ENCODE measurements at places on chromosomes 4 and X. TPM values are rescaled to one million over a fixed set of nuclear protein-coding genes. Genes with fewer than 3 reads are reported as not detected.
A peak's percentile ranks its signal among the peaks of the same experiment; 100 is the strongest.

DNA sequence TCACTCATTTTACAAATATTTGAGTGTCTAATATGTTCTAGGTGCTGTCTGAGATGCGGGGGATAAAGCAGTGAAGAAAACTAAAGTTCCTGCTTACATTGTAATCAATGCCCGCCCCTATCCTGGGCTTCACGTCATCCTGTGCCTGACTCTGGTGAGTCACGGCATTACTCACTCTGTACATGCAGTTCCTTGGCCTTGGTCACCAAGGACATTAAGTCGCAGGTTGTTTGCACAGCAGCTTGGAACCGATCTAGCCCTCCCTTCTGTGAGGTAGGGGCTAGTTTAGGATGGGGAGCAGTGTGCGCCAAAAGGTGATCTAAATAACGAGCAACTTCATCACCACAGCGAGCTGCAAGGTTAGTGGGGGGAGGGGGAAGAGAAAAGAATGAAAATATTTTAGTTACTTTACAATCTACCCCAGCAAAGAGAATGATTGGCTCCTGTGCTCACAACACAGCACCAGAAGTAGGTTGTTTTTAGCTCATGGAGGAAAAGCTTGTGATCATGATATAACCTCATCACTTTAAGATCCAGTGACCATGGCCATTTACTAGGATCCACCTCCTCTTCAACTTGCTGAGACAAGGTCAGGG lies 48.0 kb upstream of the HDAC8 start:
- peak; percentile 81 for DNase-seq

DNA sequence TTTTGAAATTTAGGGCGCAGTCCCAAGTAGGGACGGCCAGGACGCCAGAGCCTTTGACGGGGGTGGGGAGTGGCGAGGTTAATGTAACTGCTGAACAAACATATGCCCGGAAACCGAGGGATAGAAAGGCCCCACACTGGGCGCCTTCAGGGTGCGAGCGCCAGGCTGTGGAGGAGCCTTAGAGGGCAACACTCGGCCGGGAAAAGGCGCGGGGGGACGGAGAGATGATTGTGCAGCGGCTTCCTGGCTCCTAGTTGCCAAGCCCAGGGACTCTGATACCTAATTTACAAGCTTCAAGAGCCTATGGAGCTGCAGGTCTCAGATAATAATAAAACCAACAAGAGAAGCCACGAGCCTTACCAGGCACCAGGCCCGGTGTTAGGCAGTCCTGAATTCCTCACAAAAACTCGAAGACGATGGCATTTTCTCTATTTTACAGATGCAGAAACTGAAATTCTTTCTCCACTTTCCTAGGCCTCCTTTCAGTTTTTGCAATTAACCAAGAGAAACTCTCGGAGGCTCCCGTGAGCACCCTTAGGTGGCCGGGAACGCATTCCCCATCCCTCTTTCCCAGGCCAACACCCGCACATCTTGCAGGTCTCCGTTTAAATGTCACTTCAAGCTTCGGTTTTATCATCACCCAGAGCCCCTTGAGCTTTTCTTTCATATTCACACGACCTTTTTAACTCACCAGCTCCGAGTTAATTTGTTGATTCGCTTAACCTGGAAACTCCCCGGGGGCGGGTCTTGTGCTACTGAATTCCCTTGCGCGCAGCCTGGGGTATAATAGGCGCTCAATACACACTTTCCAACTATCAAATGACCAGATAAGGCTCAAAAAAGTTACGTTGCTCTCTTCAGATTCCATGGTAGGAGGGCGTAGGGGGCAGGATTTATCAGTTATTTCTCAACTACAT lies 6.4 kb upstream of the GSX2 start:
- no peak for DNase-seq

GRCh38 chr4:147955827-147956558 lies 224.1 kb downstream of the ARHGAP10 start:
- no peak for DNase-seq

- DNase-seq, result no peak
These were observed 28.3 kb downstream of the DOCK11 start for GRCh38 chrX:118523920-118524319.

GRCh38 chr4:153341575-153342090 lies 2.9 kb upstream of the MND1 start:
- DNase-seq, result peak; percentile 92

DNA sequence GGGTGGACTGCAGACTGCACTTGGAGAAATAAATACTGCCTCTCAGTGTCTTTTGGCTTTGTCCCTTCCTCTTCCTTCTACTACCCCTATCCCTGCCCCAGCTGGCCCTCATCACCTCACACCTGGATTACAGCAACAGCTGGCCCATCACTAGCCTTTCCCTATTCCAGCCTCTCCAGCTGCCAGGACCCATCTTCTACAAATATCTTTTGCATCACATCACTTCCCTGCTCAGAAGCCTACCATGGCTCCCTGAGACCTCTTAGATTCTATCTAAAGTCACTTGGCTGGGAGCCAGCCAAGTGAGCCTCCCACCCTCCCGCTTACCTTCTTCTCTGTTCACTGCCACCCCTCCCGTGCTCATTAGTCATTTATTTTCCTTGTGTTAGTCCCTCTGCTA lies 66.8 kb downstream of the TSC22D3 start:
- no peak for DNase-seq

- DNase-seq, result peak; percentile 39
These were observed 695 bp upstream of the PIGA start for GRCh38 chrX:15336023-15336413.

- DNase-seq, result no peak
These were observed 5.6 kb downstream of the HAND2 start for GRCh38 chr4:173524218-173525117.

DNA sequence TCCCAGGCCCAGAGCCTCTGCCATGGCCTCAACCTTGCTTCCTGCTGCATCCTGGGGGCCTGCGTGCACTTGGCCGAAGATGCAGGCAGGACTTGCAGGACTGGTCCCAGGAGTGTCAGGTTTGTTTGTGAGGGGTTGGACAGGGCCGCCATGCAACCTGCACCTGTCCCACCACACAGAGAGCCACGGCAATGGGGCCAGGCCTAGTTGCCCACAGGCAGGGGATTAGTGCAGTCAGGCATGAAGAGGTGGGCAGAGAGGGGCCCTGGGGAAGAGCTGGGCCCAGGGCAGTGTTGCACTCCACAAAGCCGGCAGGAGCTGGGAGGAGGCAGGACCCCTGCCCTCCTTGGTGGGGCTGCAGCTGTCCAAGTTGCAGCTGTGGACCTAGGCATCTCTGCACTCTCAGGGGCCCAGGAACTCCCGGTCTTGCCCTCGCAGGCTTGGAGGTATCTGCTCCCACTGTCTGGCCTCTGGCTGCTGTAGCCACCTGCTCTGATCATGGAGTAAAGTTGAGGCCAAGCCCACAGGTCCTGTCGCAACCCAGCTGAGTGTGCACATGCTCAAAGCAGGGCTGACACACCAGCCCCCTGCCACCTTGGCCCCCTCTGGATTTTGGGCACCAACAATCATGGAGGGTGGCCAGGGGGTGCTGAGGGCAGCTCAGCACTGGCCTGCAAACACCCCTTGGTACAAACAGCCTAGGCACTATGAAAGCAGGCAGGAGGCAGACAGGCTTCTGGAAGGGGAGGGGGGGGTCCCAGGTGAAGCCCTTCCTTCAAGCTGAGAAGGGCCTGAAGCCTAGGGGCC lies 190.4 kb upstream of the PCDH10 start:
- DNase-seq, result no peak

- DNase-seq, result no peak
These were observed 168.8 kb upstream of the HS3ST1 start for GRCh38 chr4:11597506-11597905.

DNA sequence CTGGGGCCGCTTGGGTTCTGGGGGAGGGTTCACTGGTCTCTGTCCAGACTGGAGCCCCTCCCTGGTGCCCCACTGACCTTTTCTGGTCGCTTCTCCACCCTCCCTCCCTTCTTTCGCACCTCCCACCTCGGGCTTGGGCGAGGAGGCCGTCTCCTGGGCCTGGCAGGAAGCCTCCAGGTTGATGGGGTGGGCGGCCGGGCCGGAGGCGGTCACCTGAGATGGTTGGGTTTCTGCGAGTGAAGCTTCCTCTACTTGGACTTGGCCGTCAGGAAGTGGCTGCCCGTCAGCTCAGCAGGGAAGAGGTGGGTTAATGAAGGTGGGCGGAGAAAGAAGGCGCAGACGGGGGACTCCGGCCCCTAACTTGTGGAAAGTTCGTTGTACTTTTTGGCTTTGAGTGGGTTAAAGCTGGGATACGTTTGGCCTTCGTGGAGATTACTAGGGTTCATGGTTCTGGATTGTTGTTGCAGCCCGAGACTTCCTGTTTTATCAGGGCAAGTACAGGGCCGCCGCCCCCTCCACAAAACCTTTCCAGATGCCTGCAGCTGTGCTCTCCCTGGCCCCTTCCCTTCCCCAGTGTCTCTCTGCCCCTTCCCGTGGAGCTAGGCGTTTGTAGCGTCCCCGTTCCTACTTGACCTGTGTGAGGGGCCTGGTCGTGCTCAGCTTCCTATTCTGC lies 1.2 kb downstream of the AKAP17A start:
- DNase-seq, result peak; percentile 25

DNA sequence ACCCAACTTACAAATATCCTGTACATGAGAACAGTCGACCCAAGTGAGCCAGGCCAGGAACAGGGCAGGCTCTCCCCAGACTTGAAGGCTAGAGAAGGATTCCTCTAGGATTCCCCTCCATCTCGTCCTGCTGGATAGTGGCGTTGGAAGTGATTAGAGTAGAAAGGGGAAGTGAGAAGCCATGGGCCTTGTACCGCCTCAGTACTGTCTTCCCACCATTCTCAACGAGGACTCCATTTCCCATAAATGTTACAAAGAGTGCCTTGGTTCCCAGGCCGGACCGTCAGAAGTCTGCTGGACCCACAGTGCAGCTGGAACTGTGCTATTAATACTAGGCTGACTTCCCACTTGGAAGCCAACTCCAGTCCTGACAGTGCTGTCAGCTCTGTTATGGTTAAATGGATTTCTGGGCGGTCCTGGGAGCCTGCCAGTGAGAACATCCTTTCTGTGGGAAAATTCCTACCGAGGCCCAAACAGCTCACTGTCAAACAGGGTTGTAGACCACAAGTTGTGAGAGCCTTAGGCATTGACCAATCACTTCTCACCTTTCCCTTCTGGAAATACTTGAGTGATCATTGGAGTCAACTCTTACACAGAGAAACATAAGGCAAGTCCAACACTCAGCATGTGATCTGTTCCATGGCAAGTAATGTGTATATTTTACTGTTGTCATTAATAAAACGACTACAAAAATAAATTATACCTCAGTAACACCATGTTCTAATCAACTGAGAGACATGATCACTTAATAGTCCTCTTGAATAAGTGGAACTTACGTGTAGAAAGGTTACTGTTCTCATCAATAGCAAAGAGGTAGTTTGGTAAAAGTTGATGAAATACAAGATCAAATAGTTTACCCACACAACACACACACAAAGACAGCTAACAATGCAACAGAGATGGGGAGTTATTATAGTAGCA lies 58.4 kb downstream of the AMELX start:
- peak; percentile 36 for DNase-seq

DNA sequence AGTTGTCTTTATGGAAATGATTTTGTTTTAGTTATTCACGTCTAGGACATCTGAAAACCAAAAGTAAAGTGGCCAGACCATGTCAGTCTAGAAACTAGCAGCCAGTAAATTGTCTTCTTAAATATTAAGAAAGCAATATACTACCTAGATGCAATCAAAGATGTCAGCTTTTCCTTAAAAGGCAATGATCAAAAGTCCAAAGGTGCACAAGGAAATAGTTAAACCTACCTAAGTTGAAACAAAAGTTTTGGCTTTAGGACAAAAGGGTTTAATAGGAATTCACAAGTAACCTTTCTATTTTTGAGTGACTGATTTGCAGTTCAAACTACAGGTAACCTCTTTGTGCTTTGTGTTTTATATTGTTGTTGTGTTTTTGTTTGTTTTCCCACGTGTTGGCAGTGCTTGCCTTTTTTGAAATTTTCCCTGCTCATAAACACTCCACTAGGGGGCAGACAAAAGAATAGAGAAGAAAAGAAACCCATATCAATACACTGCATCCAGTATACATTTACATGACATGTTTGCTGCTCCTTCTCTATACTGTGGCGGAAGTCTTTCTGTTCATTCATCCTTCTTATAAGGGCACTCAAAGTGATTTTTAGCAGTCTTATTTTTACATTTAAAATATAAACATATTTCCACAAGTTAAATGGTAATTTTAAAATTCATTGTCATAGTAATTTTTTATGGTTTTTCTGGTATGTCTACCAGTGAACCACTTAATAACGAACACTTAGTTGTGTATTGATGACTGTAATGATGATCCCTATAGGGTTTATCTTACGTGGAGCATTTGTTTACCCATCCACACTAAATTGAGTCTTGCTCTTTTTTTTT lies 62.7 kb downstream of the GAB1 start:
- peak; percentile 51 for DNase-seq

- DNase-seq, result no peak
These were observed 343.8 kb downstream of the ARHGAP24 start for GRCh38 chr4:85818700-85819099.

DNA sequence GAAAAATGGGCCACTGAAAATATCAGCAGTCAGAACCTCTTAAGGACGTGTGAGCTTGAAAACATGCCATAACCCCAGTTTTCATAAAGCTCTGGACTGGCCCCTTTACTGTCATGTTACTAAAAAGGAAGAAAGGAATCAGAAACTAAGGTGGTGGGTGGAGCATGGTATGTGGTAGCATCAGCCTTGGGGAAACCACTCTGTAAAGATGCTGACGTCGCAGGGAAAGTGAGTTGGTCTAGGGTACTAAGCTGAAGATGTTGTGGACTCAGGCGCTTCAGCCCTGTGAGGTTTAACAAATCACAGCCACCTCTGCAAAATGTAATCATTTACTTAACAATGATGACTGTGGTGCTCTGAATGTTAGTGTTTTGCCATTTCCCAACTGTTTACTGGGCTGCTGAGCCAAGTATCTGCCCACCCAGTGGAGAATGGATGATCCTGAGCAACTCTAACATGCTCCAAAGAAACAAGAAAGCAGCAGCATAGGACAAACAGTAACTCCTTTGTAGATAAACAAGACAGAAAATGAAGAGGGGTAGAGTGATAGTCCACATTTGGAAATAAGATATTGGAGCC lies 33.4 kb downstream of the C4orf54 start:
- no peak for DNase-seq

GRCh38 chr4:8688041-8688907 lies 95.7 kb downstream of the CPZ start:
- DNase-seq, result peak; percentile 12

- no peak for DNase-seq
These were observed 74.4 kb downstream of the CASP3 start for GRCh38 chr4:184574861-184575260.

GRCh38 chrX:115652221-115652620 lies 91.2 kb downstream of the PLS3 start:
- no peak for DNase-seq

SH3D19 gene
- total RNA-seq, result 22.6 TPM

P2RY4 gene
- total RNA-seq, result not detected

GAGE12E gene
- total RNA-seq, result not detected

All from HT1080 (cell line).